Stimulated activated CD4-positive, alpha-beta T cell treated with anti-CD3 and anti-CD28 coated beads, Interleukin-4, amount 100 ng/mL, for 1 hour (primary cell): ENCODE measurements at places on chromosomes 12 and 14.
A peak's percentile ranks its signal among the peaks of the same experiment; 100 is the strongest.

DNA sequence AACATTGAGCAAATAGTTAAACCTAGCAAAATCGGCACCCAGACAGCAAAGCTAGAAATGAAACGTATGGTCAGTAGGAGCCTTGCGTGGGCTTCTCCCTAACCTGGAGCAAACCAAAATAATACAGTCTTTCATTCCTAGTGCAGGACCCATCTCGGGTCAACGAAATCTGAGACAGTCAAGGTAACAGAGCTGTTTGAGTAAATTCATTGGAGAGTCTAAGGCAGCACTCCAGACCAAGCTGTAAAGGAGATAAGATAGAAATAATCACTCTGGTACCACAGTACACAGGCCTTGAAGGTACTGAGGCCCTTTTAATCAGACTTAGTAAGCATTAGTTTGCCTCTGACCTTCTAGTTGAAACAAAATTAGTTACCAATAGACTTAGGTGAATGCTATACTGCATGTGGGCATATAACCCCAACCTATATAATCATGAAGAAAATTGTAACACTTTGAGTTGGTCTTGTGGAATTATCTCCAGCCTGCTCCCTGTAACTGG lies 54.4 kb upstream of the BICD1 start:
- no peak for DNase-seq

- no peak for DNase-seq
These were observed 552.1 kb upstream of the FBXO33 start for GRCh38 chr14:39984323-39984722.

DNA sequence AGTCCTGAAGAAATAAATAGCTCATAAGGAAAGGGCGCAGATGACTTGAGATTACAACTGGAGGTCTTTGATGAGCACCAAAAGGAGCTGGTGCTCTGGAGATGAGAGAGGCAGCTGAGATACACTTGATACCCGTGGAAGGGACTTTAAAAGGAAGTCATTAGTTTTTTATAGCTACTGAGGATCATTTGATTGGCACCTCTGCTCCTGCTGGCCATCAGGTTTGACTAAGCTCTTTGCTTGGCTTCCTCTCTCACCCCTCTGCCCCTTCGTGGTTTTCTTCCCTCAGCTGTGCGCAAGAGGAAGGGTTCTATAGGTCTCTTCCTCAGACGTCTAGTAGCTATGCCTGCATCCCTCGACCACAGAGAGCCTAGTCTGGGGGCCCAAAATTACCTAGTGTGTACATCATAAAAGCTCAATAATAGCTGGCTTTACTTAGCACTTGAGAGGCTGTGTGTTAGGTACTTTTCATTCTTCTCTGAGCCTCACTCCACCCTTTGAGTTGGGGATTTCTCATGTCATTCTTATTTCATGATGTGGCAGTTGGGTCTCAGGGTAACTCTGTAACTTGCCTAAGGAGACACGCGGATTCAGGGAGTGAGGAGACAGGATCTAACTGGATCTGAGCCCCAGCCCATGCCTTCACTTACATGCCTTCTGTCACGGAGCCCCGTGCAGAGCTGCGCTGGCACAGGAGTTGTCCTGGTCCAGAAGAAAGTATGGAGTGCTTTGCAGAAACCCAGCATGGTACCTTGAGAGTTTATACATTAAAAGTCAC lies 68.4 kb upstream of the ASPG start:
- no peak for DNase-seq

- no peak for DNase-seq
These were observed 118.0 kb downstream of the SINHCAF start for GRCh38 chr12:31207799-31208465.

DNA sequence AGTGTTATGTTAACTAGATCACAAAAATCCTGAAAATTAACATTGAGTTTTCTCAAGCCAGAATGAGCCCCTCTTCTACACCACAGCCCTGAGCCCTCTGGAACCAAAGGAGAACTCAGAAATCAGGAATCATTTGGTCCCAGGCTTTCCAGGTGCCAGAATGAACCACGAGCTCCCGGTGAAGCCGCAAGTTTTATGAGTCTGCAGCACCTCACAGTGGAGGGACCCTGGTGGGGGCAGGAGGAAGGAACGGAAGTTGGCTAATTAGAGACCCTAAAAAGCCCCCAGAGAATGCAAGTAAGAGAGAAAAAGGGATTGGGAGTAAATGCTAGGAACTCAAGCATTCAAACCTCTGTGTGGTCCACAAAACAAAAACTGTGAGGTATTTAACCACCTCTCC lies 52.9 kb upstream of the BCL2L14 start:
- DNase-seq: no peak

DNA sequence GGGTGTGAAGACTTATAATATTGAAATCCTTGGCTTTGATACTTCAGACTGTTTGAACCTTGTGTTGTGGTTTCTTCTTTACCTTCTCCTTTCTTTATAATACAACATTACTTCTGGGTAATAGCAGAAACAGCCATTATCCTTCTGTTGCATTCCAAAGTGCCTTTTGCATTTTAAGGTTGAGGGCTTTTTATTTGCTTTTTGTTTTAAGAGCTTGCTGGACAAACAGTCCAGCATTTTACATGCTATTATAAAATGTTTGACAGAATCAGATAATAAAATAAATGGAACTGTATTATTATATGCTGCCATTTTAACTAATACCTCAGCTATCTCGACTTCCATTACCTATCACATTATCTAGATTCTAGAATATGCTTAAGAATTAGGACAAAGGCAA lies 14.0 kb downstream of the RNF34 start:
- no peak for DNase-seq

DNA sequence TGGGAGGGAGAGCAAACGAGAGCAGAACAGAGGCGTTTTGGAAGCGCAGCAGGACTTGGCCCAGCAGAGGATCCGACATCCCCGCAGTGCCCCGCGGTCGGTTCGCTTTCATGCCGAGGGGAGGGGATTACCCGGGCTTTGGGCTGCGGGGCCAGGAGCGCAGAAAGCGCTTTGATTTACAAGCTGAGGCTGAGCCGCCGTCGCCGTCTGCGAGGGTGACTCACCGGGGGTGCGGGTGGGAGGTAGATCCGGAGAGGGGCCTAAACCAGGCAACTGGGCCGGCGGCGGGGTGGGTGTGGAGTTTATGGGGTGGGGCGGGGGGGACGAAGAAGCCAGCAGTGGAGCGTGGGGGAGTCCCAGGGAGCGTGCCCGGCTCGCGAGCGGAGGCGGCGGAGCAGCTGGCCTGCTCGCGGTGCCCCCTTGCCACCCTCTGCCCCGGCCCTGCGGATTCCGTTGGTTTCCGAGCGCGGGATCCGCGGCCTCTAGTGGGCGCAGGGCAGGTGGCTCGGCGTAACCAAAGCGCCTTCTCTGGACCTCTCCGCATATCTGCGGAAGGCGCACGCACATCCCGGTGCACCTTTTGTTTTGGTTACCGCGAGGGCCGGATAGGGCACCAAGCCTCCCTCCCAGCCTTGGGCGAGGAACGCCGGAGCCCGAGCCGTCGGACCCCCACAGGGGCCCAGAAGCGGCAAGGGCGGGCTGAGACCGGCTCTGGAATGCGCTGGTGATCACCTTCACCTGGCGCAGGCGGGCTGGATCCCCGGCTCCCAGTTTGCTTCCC lies 2.6 kb downstream of the SIX4 start:
- DNase-seq: peak; percentile 70

DNA sequence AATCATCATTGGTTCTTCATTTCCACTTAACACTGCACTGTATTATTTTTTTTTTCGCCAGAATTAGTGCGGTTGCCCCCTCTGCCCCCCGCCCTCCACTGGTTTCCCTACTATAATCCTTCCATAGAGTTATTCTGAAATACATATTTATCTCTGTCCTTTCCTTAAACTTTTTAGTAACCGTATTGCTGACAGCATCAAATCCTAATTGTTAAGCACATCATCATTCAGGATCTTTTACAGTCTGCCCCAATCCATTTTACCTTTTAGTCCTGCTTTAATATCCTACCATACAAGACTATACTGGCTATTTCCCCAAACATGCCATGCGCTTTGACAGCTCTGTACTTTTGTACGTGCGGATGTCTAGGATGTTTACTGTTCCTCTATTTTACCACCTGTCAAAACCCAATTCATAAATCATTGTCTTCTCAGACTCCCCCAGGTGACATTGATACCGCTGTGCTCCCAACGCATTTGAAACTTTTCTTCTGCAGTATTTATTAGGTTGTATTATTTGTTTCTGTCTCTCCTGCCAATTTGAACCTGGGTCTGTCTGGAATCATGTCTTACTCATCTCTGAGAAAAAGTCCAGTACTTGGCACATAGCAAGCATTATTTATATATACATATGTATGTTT lies 1.0 kb downstream of the FGFR1OP2 start:
- no peak for DNase-seq

- no peak for DNase-seq
These were observed 234.7 kb downstream of the BTG1 start for GRCh38 chr12:91910871-91911388.

- no peak for DNase-seq
These were observed 4.8 kb upstream of the LYZ start for GRCh38 chr12:69343357-69343756.

DNA sequence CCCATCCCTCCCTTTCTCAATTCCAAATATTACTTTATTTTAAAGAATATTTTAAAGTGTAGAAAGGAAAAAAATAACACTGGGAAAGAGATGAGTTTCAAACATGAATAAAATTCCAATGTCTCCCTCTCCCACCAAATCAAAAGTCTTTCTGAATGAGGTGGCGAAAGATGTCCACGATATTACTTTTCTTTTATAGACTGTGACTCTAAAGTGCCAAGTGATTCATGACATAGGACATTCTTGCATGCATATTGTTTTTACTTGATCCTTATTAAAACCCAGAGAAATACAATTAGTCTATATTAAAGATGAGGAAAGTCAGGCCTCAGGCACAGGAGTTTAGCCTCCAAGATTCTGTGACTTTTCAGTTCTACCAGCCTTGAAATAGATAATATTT lies 16.0 kb upstream of the LUM start:
- DNase-seq: no peak

- DNase-seq: no peak
These were observed 109.6 kb downstream of the STXBP6 start for GRCh38 chr14:24940213-24940783.

GRCh38 chr12:30963709-30964564 lies 37.4 kb downstream of the TSPAN11 start:
- no peak for DNase-seq

GRCh38 chr12:51643951-51644350 lies 52.9 kb downstream of the SCN8A start:
- no peak for DNase-seq

GRCh38 chr12:6696690-6697583 lies 3.7 kb downstream of the PIANP start:
- DNase-seq: no peak

GRCh38 chr12:72901685-72902084 lies 629.5 kb downstream of the TRHDE start:
- DNase-seq: no peak

DNA sequence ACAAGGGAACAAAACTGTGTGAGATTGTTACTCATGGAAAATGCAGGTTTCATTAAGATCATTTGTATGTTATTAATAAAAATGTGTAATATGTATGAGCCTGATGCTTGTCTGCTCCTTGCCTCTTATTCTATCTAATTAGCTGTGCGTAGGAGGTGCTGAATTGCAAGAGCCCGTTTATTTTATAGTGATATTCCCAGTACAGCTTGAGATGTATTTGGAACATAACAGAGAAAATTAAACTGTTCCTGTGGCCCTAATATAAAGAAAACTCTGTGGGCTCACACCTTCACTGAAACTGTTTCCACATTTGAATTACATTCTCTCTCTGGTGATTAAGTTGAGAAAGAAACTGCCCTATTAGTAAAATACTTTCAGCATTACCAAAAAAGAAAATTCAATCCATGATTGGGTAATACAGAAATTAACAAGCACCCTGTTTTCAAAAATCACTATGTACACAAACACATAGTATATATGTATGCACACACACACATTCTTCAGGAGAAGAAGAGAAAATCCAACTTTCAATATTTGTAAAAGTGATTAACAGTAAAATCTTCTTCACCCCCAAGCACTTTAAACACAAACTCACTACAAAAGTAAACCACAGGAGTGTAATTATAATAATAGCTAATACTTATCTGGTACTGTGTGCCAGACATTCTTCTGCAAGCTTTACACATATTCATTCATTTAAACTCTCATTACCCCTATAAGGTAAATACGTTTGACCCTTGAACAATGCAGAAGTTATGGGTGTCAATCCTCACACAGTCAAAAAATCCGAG lies 233.2 kb downstream of the PHLDA1 start:
- DNase-seq: no peak

GRCh38 chr12:108400481-108400880 lies 61.4 kb upstream of the CMKLR1 start:
- no peak for DNase-seq

DNA sequence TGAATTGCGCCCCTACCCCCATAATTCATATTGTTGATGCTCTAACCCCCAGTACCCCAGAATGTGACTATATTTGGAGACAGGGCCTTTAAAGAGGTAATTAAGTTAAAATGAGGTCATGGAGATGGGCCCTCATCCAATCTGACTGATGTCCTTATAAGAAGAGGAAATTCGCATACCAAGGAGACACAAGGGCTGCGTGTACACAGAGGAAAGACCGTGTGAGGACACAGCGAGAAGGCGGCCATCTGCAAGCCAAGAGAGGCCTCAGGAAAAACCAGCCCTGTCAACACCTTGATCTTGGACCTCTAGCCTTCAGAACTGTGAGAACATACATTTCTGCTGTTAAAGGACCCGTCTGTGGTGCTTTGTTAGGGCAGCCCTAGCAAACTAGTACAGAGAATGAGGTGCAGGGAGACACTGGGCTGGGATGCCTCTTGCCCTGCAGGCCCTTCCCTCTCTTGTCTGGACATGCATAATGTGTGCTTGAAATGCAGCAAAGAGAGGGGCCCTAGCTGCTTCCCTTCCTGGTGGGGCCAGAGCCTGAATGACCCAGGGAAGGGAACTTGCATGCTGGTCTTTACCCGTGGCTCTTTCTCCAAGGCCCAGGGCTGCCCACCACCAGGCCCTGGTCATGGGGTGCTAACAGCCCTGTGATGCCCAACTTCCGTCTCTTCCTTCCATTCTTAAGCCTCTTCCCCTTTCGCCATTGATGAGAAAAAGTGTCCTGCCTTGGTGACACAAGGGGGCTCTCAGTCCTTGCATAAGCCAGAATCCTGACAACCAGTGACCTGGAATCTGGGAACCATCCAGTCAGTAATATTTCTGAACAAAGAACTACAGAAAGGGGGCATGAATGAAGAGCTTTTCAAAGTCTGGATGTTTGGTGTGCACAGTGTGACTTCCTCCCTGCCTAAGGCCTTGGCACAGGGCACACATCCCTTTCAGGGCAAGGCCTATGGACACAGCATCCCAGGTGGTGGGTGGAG lies 50.0 kb upstream of the GPATCH2L start:
- no peak for DNase-seq

GRCh38 chr14:55964091-55964490 lies 154.1 kb upstream of the PELI2 start:
- no peak for DNase-seq

DNA sequence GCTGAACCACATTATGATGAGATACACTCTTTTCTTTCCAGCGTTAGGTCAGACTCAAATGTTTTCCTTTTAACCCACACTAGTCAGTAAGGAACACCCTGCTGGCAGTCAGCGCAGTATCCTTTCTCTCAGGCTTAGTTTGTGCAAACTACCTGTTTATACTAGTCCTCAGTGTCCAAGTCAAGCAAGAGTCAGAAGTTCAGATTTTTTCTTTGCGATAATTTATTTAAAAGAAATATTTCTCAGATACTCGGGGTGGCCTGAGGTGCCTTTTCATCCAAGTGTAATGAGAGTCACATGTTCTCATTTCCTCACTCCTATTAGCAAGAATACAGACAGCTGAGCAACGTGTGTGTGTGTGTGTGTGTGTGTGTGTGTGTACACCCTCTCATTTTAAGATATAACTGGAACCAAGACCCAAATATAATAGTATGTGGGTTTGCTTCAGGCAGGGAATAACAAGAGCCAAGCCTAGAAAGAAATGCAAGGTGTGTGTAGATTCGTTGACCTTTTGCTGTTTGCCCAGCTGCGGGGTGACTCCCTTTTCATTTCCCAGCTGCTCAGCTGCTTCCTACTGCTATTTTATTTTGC lies 182.7 kb downstream of the KICS2 start:
- DNase-seq: no peak
